NCI-H526 treated with DMSO at 0.1 percent for 48 hours (cell line): ENCODE measurements at places on chromosomes 4 and X.

GRCh38 chr4:111494471-111494870 is 650.8 kb upstream of the FAM241A start:
- DNase-seq, result no peak

DNA sequence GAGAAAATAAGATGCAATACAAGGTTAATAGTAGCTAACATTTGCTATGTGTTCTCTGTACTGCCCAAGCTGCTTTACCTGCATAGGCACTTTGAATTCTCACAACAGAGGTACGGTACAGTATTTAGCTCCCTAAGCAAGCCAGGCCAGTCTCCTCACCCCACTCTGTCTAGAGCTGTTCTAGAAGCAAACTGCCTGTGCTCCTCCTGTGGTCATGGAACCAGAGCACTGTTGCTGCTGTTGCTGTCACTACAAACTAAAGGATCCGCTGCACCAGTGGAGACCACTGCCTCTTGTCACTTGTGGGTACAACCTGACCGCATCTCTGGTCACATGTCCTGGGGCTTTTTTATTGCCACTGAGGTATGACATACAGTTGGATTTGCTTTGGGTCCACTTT is 19.6 kb downstream of the ZNF330 start:
- no peak for DNase-seq

GRCh38 chrX:140524556-140524955 is 19.7 kb upstream of the SOX3 start:
- no peak for DNase-seq

DNA sequence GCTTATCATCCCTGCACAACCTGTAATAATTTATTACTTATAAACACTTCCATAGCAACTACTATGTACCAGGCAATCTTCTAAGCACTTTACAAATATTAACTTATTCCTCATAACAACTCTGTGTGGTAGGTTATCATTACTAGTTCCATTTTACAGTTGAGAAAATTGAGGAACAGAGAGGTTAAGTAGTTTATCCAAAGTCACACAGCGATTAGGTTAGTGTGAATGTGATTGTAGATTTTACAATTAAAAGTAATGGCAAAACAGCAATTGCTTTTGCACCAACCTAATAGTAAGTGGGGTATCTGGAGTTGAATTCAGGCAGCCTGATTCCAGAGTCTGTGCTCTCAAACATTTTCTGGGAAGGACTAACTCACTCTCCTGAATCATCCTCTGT is 348.9 kb downstream of the NKX6-1 start:
- DNase-seq, result no peak

- DNase-seq, result no peak
These were observed 2138.2 kb downstream of the PCDH7 start for GRCh38 chr4:32858361-32858760.

DNA sequence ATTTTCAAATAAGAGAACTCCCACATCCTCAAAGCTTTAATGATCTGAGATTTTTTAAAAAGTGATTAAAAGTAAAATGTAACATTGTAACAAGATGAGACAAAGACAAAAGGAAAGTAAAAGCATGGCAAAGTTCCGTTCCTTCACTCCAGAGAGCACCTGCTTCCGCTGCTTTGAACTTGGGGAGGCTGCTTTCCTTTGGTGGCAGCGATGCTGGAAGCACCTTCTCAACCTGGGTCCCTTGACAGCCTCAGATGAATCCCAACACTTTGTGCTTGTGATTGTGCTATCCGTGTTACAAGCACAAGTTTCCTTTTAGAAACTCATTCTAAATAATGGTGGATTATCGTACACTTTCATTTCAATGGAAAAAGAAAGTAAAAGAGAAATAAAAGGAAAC is 59.7 kb downstream of the HADH start:
- no peak for DNase-seq

DNA sequence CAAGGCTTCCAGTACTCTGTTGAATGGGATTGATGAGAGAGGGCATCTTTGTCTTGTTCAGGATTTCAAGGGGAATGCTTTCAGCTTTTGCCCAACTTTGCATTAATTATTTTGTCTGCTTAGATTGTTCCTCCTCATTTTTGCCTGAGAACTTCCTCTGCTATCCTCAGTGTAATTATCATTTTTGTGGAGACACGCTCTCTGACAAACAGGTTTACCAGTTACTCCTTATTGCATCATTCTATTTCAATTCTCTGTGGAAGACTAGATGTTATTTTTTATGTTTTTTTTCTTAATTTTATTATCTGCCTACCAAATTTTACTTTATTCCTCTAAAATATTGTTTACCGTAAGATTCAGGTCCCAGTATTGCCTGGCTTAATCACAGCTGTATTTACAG is 349.2 kb downstream of the ADGRL3 start:
- DNase-seq, result no peak

GRCh38 chr4:169098969-169099690 is 89.1 kb upstream of the CBR4 start:
- DNase-seq, result no peak

DNA sequence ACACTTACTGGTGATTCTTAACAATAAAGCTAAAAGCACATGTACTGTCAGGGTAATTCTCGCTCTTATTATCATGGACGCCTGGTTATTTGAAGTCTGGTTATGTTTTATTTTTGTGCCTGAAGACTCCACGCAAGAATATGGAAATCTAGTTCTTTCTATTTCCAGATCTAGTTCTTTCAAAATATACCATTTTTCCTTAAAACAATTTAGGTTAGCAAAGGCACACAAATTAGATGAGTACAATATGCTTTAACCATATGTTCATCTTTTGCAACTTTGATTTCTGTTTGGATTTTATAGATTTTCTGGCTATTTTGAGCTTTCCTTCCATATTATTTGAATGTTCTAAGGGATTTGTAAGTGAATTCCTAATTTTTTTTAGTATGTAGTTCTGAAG is 1783.1 kb downstream of the PCDH7 start:
- no peak for DNase-seq

GRCh38 chr4:146506272-146506671 is 15.5 kb downstream of the SLC10A7 start:
- no peak for DNase-seq

DNA sequence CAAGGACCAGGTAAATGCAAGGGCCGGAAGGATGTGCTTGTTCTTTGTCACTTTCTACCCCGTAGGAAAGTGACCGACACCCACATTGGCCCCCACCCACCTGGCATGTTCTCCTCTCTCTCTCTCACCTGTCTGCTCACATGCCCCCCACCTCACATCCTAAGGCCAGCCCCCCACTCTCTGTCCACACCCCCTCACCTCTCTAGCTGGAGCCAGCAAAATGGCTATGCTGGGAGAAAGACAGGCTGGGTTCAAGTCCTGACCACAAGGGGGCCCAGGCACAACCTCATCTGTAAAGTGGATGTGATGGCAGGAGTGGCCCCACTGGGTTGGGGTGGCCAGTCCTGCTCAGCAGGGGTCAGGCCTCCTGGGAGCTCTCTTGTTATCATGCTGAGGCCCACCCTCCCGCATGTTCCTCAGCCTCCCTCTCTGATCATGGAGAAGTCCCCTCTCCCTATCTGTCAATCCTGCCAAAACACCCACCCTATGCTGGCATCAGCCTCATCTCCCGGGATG is 1.7 kb upstream of the PPP2R2C start:
- no peak for DNase-seq

GRCh38 chr4:174996079-174996478 is 77.9 kb downstream of the ADAM29 start:
- DNase-seq, result no peak

GRCh38 chrX:135453381-135453780 is 31.6 kb downstream of the SMIM10L2A start:
- DNase-seq, result no peak

GRCh38 chrX:134780908-134781307 is 122.6 kb upstream of the PLAC1 start:
- no peak for DNase-seq

GRCh38 chrX:23784470-23785331 is 1.7 kb downstream of the SAT1 start:
- no peak for DNase-seq

DNA sequence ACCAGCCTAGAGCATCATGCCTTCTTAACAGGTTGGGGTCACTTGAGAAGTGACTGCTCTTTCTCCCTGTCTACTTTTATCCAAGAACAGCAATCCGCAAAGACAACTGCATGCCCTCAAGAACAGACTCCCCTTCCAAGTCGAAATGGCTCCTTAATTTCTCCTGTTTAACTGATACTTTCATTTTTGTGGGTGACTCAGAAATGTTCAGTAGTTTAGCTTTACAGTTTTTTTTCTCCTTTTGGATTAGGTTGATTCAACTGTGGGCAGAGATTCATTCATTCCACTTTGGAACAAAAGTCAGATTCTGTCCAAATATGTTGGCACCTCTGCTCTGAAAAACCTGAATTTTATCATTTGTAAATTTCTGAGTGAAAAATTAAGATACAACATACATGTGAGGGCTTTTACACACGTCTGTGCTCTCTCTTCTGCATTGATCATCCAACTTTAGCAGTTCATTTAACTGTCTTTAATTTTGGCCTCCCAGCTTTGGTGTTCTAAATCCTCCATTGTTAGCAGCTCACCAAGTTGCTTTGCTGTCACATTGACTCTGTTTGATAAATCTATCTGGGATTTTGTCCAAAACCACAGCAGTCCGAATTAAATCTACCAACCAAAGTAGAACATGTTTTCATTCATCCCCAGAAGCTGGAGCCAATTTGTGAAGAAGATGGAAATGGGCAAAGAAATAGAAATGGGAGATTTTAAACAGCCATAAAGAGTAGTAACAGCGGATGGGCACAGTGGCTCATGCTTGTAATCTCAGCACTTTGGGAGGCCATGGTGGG is 50.0 kb downstream of the HOPX start:
- DNase-seq, result no peak

DNA sequence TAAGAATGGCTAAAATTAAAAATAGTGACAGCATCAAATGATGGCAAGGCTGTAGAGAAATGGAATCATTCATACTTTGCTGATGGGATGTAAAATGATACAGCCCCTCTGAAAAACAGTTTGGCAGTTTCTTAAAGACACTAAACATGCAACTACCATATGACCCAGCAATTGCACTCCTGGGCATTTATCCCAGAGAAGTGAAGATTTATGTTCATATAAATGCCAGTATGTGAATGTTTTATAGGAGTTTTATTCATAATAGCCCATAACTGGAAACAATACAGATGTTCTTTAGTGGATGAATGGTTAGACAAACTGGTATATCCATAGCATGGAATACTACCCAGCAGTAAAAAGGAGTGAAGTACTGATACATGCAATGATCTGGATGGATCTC is 43.3 kb downstream of the REPS2 start:
- DNase-seq, result no peak

GRCh38 chr4:13900780-13901179 is 273.3 kb upstream of the BOD1L1 start:
- no peak for DNase-seq

GRCh38 chr4:3302786-3303564 is 10.2 kb downstream of the RGS12 start:
- no peak for DNase-seq

DNA sequence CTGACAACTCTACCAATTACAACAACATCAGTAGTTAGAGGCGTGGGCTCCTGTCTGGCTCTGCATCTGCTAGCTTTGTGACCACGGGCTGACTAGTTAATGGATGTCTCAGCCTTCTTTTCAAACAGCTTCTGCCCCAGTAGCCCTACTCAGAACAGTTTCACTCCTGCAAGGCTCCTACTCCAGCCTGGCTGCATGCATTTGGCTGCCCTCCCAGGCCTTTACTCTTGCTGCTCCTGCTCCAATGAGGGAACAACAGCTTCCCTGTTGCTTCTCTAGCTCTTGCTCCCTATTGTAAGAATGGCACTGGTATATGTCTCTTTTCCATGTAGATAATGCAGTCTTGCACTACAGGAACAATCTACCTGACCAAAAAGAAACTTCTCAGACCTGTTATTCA is 93.3 kb downstream of the TTC29 start:
- DNase-seq, result no peak

DNA sequence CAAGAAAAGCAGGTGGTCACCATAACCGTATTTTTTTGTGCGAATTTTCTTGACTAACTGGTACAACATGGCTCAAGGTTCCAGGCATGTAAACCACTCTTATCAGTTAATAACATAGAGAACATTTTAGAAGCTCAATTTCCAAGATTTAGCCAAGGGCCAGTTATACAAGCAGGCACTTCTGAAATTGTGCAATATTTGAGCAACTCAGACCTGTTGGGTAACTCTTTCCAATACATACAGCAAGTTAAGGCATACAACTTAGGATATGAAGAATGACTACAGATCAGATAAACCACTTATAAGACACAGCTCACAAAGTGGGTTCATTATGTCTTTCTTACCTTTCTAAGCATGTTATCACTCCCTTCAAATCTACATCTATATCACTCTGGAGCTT is 43.9 kb downstream of the ZNF280C start:
- DNase-seq, result no peak

DNA sequence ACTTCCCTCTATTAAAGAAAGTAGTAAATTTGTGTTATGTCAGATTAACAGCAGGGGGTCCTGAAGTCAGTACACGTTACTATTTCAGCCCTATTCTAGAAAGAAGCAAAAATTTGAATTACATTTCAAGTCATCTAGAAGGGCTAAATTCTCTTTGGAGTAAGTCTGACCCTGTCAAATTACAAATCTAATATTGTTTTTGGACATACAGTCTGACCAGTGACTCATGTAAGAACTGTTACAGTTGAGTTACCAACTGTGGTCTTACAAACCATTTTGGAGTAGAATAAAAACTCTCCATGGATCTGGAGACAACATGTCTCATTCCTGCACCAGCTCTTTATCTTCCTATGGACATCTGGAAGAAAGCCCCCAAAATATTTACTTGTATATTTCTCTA is 36.0 kb upstream of the GYPA start:
- no peak for DNase-seq

DNA sequence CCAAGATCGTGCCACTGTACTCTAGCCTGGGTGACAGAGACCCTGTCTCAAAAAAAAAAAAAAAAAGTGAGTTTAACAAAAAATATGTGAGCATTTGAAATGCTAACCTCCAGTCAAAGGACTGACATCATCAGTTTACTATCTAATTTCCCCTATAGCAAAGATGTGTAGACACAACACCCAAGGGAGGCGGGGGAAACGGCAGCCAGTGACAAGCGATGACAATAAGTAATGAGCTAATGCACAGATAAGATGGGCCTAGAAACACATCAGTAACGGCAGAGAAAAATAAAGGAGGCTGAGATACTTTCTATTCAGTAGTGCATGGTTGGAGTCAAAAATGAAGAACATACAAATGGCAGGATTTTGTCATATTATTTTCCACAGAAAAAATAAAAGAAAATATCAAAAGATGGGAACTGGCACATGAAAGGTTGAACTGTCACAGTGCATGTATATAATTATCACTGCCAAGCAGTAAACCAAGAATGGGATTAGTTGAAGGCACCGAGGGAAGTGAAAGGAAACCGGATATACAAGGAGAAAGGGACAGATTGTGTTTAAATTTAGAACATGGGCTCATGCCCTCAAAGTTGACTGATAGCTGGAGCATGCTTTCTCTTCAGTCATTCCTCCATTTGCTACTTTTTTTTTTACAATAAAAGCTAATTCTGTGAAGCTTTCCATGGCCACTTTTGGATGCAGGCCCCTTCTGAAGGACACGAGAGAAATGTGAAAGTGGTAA is 41.8 kb downstream of the IGFBP7 start:
- no peak for DNase-seq
